ENCODE measurements at places on chromosomes 7 and 10.
A peak's percentile ranks its signal among the peaks of the same experiment; 100 is the strongest.

DNA sequence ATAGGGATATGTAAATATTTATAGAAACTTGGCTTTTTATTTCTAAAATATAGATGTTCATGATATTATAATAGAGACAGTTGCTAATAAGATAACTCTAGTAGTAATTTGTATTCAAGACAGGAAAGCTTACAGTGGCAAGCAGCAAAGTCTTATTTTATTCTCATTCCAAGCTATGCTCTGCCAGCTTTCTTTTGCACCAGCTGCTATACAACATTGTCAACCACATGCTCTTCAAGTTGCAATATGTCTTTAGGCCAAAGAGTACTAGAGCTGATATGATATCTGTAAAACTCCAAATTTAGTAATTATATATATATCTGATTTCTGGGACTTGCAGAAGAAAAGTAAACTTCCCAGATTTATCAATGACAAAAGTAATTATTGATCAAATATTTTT is 350.1 kb downstream of the HGF start:
- no peak for DNase-seq

DNA sequence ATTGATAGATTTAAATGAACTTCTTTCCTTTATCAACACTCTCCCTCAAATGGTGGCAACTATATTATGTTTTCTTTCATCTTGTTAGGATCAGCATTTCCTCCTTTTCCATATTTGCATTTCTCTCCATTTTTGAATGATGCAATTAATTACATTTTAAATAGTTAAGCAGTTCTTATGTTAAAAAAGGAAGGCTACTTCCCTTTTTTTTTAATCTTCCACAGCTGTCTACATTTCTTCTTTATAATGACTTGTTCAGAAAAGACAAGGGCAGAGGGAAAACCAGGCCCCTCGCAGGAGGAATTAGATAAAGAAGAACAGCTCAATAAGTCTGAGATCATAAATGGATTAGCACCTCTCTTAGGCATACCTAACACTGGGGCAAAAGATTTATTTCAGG is 208.9 kb downstream of the ARL4A start:
- DNase-seq, result no peak

GRCh38 chr10:129192344-129193128 is 274.5 kb upstream of the MGMT start:
- peak; percentile 7 for DNase-seq

- no peak for DNase-seq
Observed at GRCh38 chr7:75963381-75963995, 30.9 kb downstream of the TMEM120A start.

- no peak for DNase-seq
Observed at GRCh38 chr7:70668606-70669358, 463.2 kb upstream of the GALNT17 start.

GRCh38 chr7:127437241-127437640 is 44.7 kb upstream of the ZNF800 start:
- no peak for DNase-seq

- DNase-seq, result no peak
Observed at GRCh38 chr10:25261558-25261957, 86.8 kb downstream of the GPR158 start.

- no peak for DNase-seq
Observed at GRCh38 chr10:11517150-11517549, 94.3 kb downstream of the USP6NL start.

DNA sequence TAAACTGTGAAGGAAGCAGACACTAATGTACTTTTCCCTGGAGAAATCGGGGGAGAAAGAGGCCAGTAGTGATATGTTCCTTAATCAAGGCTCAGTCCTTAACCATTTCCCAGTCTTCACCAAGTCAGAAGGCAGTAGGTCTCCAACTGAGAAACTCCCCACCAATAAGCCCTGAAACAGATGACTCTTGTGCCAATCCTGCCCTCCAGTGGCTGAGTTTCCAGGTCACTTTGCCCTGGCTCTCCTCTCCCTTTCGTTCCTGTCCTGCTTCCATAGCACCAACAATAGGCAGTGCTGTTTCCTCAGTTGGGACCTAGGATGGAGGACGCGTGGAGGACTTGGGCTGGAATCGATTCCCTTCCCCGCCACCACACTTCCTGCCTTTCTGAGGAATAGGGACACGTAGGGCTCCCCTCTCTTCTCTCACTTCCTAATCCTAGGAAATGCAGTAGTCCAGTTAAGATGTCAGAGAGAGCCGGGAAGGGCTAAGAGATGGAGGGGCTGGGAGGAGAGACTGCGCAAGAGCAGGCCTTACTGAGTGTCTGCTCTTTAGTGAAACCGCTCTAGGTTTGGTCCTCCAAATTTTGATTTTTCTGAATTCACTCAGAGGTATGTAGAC is 23.4 kb downstream of the ATOH7 start:
- peak; percentile 71 for DNase-seq

DNA sequence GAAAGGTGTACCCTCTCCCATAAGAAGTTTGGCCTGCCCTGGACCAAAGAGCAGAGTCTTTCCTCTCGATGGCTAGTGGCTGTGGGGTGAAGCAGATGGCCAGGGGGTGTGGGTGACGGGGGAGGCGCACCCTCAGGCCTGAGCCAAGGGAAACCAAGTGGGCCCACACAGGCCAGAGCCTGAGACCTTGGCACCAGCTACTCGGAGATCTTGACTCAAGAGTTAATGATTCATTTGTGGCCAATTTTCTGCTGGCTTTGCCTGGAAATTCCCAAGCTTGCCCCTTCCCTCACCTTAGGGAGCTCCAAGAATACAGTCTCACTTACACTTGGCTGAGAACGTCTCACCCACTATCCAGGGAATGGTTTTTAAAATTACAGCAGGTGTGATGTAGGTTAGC is 42.7 kb downstream of the ZMIZ1 start:
- peak; percentile 67 for DNase-seq

- DNase-seq, result no peak
Observed at GRCh38 chr7:18262058-18262457, 233.5 kb upstream of the HDAC9 start.

DNA sequence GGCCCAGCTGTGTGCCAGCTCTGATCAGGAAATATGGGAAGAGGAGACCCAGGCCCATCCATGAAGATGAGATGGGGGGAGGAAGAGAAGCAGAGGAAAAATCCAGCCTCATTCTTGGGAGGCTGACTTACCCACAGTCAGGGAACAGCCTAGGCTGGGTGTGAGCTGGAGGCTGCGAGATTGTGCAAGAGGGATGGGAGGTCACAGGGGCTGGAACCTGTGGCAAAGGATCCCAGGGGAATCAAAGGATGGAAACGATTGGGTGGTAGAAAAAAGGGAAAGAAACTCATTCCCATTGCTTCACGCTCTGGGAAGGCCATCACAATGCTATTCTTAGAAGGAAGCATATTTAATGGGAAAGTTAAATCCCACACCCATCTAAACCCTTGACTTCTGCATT is 26.7 kb upstream of the CRHR2 start:
- DNase-seq, result peak; percentile 33

DNA sequence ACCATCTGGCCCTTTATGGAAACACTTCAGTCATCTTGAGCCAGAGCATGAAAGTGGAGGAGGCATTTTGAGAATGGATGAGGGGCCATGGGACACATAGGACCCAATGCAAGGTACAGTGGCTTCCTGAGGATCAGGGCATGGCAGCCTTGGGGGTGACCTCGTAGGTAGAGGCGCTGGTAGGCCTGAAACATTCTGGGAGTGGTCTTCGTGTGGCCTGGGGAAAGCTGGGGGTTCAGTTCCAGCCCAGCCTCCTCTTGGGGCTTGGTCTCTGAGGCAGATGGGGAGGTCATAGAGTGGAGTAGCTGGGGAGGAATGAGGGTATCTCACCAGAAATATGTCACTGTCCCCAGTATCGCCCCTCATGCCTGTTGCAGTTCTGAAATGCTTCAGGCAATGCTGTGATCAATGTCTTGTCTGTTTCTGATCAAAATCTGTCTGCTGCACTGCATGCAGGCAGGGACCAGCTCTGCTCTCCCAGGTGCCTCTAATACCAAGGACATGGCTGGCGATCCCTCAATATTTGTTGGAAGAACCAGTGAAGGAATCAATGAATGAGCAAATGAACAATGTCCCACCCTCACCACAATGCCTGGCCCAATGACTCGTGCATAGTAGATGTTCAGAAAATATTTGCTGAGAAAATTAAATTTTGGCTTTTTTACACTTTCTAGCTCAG is 90.9 kb downstream of the CHST15 start:
- DNase-seq, result no peak

DNA sequence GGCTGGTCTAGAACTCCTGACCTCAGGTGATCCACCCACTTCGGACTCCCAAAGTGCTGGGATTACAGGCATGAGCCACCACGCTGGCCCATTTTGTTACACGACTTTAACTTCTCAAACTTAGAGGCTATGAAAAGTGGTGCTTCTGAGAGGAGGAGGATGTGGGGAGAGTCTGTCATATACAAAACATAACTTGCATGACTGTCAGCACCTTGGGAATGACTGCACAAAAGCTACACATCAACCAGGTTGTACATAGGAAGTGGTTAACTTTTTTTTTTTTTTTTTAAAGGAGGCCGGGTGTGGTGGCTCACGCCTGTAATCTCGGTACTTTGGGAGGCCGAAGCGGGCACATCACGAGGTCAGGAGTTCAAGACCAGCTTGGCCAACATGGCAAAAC is 43.4 kb upstream of the GSDME start:
- DNase-seq, result no peak

GRCh38 chr10:72953687-72954086 is 919 bp downstream of the PLA2G12B start:
- DNase-seq, result no peak

- DNase-seq, result no peak
Observed at GRCh38 chr7:66313886-66314568, 108.9 kb downstream of the TPST1 start.

DNA sequence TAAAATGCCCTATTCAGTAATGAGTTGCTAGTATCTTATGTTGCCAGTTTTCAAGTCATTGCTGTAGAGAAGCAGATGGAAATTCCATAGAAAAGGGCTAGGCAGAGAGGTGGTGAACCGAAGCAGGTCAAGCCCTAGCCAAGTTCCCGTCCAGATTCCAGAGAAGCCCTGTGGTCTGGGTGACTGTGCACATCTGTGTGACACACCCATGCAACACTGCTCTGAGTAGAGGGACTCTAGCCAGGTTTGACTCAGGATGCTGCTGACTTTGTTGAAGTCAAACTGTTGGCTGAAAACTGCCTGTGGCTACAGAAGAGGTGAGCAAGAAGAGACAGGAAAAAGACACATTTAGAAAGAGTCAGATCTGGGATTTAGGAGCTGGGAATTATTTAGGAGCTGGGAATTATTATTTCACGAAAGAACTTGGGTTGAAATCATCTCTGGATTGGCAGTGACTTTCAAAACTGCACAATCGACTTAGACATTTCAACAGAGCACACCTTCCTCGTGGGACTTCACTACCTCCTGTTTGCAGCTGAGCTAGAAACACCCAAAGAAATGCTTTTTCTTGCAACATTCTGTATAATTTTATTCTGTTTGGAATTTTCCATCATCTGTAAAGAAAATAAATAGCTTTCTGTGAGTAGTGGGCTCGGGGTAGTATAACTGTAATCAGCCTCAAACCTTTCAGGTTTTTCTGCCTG is 149.1 kb upstream of the PRKCQ start:
- peak; percentile 55 for DNase-seq

DNA sequence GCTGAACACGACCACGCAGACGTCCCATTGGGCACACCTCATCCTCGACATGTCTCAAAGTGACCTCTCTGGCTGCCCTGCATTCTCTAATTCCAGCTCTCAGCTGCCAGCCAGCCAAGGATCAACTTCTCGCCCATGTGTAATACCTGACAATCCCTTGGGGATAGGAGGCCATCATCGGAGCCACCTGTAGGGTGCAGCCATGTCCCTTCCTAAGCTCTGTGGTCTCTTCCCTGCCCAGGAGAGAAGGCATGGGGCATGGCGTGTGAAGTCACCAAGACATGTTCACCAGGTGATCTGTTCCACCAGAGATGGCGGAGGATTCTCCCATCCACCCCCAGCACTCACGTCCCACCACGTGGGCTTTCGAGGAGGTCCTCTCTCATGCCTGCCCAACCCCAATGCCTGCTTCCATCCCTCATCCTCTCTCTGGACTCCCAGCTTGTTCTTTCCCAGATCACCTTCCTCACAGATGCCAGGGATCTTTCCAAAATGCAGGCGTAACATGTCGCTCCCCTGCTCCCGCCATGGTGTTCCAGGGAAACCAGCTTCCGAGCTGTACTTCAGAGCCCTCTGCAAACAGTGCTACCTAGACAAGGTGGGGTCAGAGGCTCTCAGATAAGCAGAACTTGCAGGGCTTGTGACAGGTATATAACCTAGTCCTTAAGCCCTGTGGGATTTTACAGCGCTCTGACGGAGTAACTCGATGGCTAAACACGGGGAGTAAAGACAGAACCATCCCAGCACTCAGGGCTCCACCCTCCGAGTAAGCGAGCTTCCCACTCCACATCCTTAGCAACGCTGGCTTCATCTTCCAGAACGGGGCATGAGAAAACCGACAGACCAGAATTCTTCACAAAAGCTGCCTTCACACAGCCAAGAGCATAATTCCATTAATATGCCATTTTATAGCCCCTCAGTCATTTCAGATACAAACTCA is 41.1 kb downstream of the BRI3 start:
- no peak for DNase-seq

DNA sequence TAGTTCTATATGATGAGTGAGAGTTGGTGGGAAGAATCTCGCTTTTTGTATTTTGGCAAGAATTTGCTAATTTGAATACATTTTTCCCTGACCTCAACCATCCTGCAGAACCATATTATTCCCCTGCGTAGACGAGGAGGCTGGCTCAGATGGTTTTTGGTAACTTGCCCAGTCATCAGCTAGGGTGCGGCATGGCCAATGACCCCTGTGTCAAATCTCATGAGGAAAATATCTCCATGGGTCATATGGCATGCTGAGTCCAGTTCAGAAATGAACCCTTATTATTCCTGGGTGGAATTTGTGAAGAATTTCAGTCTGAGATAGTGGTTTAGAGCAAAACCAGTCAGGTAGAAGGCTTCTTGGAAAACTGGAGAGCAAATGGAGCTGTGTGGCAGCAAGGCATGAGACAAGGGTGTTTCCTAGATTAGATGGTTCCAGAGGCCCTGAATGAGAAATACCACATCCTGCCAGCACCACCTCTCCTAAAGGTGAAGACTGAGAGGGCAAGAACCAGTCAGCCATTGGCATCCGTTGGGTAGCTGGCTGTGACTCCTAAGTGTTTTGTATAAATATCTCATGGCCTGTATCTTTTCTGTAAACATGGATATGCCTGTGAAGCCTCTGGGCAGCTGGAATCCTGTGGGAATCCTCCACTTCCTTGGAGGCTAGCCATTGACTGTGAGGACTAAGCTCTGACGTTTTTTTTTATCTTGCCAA is 5.8 kb upstream of the UPP1 start:
- peak; percentile 57 for DNase-seq

- no peak for DNase-seq
Observed at GRCh38 chr7:4037308-4037707, 644.8 kb upstream of the FOXK1 start.

DNA sequence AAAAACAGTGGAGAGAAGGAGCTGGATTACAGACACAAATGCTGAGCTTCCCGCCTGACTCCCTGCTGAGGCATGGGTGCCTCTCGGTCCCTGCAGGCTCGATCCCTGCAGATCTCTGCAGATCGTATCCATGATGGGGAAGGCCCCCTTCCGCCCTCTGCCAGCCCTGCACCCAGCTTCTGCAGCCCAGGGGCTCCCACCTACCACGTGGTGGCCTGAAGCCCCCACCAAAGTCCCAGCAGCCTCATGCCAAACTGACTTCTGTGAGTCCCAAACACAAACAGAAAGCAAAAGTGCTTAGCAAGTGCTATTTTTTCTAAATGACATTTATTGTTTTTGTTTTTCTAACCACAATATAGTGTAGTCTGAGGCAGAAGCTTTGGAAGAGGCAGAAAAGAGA is 127.1 kb upstream of the CHST15 start:
- DNase-seq, result no peak

Measured in fibroblast of skin of right biceps (primary cell).